GM18507 (cell line): ENCODE measurements at places on chromosomes 4 and X.

DNA sequence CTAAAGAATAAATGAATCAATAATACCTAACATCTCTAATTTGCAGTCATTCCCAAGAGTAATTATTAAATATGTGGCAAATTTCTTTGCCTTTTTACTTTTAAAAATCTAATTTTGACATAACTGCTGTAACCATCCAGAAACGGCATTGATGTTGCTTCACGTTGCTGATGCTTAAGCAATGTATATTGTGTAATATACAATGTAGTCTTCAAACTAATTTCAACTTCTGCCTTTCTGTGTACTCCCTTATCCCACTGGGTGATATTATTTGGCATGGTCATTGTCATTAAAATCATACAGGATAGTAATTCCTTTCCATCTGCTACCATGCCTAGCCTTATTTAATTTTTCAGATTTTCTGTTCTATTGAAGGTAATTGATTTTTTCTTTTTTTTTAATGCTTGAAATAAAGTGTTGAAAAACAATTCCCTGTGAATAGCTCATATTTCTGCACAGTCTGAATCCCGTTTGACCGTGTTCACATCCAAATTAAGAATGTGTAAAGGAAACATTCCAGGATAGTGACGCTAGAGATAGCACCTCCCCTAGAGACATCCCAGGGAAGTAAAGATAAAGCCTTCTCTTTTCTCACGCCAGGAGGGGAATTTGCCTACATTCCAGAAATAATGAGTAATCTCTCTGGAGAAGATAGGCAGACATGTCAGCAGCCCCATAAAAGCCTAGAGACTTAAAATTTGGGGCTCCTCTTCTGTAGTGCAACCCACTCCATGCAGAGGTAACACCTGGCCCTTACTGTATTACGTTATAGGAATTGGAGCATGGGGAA lies 8.6 kb downstream of the FAM200B start:
- no peak for DNase-seq

DNA sequence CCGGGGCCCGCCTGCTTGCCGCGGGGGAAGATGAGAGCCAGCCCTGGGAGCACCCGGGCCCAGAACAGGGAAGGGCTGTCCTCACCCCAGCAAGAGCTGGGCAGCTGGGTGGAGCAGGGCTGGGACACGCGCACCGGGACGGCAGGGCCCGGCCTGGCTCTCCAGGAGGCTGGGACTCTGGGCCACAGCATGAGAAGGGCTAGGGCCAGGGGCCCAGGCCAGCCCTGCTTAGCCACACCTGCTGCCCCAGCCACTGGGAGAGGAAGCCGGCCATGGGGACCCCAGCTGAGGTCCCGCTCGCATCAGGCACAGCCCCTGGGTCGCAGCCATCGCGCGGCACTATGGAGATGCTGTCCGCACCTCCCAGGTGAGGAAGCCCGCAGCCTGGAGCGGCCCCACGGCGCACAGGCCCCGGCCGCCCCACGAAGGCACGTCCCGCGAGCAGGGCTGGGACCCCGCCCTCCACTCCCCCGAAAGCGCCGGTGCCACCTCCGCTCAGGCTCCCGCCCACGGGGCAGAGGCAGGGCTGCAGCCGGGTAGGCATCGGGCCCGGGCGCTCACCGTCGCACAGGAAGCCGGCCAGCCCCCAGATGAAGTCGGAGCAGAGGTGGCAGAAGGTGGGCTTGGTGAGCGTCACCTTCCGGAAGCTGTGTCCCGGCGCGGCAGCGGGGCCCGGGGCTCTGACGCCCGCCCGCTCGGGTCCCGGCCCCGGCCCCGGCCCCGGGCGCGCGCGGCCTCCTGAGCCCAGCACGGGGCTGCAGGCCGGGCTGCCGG lies 531 bp downstream of the DGKQ start:
- DNase-seq = peak; percentile 23

DNA sequence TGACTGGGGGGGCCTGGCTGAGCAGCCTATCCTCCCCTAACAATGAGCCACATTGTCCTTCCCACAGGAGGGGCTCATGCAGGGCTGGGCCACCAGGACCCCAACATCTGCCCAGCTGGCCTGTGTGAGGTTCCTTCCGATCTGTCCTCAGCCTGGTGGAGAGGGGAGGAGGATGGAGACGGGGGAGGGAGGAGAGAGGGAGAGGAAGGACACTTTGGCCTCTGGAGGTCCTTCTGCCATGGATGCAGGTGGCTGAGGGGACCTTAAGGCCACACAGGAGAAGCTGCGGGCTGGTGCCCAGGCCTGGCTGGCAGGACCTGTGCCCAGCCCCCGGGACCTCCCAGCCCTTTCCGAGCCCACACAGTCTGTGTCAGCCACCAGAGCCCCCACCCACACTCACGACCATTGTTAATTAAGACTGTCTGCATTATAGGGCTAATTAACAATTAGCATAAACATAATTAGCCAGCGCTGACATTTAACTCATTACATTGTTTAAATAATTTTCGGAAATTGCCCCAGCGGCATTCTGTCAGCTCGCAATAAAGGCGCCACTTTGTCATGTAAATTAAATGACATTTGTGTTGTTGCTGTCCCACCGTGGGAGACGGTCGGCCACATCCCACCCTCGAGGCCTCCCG lies 53.0 kb upstream of the NKX1-1 start:
- no peak for DNase-seq

GRCh38 chr4:2286904-2287593 lies 25.1 kb upstream of the MXD4 start:
- no peak for DNase-seq

DNA sequence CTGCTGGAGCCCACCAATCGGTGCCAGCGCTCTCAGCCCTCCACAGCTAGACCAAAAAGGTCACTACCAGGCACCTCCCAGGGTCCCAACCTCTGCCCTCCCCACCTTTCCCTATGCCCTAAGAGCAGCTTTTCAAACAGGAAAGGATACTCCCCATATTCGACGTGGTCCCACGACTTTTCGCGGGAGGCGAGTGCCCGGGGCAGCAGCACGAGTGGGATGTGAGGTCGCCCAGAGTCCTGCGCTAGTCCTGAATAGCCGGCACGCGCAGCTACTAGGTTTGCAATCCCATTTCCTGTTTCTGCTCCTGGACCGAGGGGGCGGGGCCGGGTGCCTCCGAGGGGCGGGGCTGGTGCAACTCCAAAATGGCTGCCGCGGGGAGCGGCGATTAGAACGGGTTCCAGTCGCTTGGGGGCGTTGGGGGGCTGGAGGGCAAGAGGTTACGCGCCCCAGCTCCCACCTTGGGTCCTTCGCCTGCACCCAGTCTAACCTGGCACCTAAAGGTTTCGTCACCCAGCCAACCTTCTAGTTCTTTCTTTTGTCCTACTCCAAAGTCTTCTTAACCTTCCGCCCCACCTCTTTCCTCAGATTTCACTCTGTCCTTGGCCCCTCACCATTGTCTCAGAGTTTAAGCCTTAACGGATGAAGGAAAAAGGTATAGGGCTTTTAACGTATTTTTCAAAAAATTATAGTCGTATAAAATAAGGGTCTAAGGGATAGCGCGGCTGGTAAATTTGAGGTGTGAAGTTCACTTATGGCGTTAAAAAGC lies 85.0 kb upstream of the TENT5D start:
- no peak for DNase-seq
